ENCODE measurements at places on chromosomes 5 and 9.

DNA sequence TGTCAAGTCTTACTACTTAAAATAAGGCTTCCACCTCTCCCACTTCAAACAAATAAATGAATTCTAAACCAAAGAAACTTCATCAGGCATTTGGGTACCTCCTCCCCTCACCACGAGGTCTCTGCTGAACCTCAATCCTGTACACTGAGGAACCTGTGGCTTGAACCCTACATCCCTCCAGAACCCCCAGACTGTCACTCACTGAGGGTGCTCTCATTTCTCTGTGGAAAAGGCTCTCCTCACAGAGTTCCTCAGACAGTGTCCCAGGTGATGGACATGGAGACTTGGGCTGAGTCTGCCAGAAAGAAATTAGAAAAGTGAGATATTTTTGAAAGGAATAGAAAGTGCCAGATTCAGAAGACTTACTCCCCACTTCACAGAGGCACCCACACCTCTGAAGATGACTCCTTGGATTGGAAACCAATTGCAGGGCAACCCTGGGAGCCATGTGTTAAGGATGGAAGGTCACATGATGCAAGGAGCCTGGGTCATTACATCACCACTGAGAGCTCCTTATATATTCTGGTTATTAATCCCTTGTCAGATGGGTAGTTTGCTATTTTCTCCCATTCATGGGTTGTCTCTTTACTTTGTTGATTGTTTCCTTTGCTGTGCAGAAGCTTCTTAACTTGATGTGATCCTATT lies 19.8 kb downstream of the MLANA start:
- no peak for DNase-seq

GRCh38 chr5:81787474-81788242 lies 36.8 kb upstream of the SSBP2 start:
- DNase-seq, result no peak

- DNase-seq, result no peak
Measured at GRCh38 chr9:34493972-34494535, 28.7 kb downstream of the ENHO start.

- no peak for DNase-seq
Measured at GRCh38 chr5:90227683-90228082, 181.9 kb downstream of the CETN3 start.
